MG63 (cell line): ENCODE measurements at places on chromosomes 6 and 20.
A peak's percentile ranks its signal among the peaks of the same experiment; 100 is the strongest.

DNA sequence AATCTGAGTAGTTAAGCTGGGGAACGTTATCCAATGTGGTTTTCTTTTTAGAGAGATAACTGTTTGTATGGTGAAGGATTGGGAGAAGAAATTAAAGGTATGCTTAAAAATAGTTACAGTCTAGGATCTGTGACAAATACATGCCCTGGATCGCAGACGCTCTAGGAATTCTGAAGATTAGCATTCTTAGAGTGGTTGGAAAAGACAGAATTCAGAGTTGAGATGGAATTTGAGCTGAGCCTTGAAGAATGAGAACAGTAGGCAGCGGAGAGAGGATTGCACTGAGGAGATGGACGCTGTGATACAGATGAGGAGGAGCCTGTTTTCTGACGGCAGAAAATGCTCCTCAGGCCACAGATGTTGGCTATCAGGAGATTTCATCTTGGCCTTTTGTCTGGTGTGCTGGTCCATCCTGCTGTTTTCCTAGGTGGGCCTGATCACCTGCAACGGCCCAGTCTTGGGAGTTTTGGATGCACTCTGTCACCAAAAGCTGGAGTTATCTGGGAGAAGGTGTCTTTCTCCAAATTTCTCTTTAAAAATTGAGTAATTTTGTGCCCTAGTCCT lies 48.3 kb upstream of the KIF25 start:
- DNase-seq, result no peak

DNA sequence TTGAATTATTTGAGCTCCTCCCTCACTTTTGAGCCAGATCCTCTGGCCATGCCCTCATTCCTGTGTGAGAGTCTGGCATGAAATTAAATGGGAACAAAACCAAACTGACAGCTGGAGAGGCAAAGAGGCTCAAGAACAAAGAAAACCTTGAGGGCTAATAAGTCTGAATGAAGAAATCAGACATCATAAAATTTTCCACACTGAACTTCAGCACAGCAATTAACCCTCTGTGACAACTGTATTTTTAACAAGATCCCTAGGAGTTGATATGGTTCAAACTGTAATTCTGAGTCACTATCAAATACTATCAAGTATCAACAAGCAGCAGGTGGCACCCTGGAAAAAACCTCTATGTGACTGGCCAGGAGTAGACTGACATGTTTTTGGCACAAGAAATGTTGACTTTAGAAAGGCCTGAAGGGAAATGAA lies 109.4 kb upstream of the EMILIN3 start:
- peak; percentile 62 for DNase-seq

DNA sequence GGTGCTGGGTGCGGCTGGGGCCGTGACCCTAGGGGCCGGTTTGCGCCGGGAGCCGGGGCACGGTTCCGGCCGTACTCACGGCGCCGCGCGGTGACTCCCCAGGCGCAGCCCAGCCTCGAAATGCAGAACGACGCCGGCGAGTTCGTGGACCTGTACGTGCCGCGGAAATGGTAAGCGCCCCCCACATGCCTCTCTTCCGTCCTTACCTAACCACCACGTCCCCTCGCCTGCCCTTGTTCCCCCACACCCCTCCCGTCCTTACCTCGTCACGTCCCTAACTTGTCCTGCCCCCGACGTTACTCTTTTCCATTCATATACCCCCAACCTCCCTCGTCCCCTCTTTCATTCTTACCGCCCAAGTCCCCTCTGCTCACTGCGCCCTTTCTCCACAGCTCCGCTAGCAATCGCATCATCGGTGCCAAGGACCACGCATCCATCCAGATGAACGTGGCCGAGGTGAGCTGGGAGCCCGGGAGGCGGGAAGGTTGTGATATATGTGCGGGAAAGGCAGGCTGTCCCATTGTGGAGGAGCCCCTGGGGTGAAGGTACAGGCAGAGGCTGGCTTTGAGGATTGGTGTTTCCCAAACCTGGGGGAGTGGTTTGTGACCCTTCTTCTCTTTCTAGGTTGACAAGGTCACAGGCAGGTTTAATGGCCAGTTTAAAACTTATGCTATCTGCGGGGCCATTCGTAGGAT lies 463 bp downstream of the RPS21 start:
- no peak for DNase-seq

- DNase-seq, result no peak
Measured at GRCh38 chr6:85591207-85591606, 2.5 kb downstream of the SNX14 start.

GRCh38 chr6:2695454-2696095 lies 55.1 kb downstream of the MYLK4 start:
- no peak for DNase-seq

DNA sequence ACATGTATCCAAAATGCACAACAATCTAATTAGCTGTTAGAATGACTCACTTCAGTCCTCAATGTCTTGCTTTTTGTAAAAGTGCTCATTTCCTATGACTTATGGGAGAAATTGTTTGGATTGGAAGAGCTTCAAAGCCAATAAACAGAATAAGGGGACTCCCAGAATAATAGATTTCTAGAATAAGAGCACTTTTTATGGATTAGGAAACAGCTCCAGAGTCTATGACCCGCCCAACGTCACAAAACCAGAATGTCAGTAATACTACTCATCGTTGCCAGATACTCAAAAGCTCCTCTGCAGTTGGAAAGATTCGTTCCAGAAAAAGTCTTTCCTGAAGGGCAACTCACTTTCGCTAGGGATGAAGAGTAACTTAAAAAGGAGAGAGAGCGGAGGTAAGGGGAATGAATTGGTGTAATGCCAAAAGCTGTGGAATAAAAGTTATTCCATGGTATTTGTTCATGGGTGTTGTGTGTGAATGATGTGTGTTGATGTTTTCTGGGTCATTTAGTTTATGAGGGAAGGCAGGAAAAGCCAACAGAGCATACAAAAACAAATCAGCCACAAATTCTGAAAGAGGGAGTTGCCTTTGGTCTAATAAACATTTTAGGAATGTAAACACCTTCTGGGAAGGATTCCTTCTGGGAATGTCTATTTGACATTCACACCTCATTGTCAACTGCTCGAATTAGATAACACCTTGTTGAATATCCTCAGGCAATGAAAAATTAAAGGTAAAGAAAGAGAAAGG lies 64.6 kb downstream of the SYNE1 start:
- peak; percentile 25 for DNase-seq

GRCh38 chr20:46333161-46333991 lies 25.1 kb upstream of the CDH22 start:
- no peak for DNase-seq
